Foreskin keratinocyte (primary cell): ENCODE measurements at places on chromosomes 12 and 14.

- DNase-seq, result no peak
Observed at GRCh38 chr12:21526721-21527345, 737 bp downstream of the SPX start.

DNA sequence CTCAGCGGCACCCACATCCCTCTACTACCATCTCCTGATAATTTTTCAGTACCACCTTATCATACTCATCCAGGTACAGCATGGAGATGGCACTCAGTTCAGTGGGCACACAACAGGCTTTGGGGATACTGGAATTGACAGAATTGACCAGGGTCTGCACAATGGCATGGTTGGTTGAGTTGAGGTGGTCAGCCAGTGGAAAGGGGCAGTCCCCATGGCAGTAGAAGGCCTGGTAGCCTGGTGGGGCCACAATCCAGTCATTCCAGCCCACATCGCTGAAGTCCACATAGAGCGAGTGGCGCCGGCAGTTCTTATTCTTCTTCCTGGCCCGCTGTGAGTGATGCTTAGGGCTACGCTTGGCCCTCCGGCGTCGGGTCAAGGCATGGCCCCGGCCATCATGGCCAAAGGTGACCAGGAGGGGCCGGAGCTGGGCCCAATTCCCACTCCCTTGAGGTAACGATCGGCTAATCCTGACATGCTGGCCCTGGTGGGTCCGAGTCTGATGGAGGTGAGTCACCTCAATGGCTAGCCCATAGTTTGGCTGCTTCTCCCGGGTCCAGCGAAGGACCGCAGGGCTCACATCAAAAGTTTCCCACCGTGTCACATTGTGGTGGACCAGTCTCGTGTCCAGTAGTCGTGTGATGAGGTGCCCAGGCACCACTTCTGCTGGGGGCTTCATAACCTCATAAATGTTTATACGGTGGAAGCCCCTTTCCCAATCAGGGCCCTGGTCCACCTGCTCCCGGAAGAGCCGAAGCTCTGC lies 6.4 kb downstream of the BMP4 start:
- DNase-seq, result no peak

DNA sequence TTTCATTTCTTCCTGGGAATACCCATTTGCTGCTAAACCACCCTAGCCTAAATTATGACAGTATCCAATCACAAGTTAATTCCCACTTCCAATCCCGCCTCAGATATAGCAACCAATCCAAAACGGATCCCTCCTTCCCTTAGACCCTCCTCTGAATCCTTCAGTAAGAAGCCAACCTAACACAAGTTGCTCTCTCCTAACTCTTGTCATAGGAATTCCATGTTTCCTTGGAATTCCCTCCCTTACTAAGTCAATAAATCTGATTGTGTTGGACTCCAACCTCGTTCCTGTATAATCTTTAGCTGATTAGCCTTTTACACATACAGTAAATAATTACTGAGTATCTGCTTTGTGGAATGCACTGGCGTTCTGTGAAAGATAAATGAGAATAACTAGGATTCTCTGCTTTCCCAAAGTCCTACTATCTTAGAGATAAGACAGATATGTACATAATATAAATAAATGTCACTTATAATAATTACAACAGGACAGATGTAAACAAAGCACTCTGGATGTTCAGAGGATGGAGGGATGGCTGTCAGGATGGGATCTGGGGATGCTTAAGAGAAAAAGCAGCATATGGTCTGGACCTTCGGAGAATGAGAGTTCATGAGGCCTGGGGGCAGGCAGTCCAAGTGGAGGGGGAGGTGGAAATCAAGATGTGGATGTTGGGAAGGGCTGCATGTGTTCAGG lies 185.8 kb upstream of the SOX5 start:
- DNase-seq, result no peak

GRCh38 chr12:105228494-105228893 lies 7.5 kb downstream of the APPL2 start:
- DNase-seq, result no peak

GRCh38 chr12:40157336-40157735 lies 51.5 kb upstream of the SLC2A13 start:
- no peak for DNase-seq

DNA sequence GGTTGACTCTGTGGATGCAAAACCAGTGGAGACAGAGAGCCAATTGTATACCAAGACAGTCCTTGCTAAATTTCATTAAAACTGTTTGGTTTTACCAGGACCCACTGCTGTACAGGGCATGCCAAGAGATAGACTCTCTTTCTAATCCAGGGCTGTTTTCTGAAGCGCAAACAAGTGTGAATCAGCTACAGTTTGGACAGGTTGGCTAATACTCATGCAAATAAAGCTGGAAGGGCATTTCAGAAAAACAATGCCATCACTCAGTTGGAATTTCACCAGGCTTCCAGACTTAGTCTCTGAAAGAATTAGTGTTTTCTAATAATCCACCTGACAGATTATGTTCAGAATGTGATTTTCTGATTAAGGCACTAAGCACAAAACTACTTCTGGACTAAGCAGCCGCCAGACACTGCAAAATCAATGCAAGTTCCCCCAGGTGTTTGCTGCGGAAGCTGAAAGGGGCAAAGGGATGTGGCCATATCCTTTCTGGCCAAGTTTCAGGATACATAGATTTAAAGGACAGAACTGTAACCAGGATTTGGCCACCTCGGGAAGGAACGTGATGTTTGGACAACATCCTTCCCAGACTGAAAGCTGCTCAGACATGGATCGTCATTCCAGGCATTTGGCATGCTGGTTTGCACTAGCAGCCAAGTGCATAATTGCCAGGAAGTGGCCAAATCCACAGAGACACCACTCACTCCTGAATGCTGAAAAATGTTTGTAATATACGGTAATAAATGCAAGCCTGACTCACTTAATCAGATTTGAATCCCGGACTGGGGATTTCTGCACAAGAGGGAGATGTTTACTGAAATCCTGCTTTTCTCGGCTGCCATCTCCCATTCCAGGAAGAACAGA lies 32.0 kb upstream of the CDKN3 start:
- peak; percentile 59 for DNase-seq

- no peak for DNase-seq
Observed at GRCh38 chr12:3974883-3975282, 101.7 kb upstream of the PARP11 start.

DNA sequence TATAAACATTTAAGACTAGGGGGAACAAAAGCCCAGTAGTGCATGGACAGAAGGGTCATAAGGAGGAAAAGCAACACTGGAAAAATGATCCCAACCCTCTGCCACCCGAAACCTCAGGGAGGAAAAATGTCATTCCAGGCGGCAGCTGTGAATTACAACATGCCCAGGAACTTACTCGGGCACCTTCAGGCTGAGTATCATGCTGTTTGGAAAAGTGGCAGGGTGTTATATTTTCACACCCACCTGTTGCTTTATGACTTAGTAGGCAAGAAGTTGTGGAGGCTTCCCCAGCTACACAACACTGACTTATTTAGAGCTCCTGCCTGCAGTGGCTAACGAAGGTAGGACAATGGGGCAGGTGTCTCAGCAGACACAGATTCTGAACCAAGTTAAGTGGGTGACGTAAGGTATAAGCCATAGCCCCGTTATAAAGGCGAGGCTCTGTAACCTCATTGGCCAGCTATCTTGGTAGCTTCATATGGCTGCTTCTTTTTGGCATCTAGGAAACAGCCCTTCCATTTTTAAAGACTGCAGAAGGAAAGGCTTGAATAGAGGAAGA lies 96.1 kb upstream of the IFNG-AS1 start:
- DNase-seq, result no peak

DNA sequence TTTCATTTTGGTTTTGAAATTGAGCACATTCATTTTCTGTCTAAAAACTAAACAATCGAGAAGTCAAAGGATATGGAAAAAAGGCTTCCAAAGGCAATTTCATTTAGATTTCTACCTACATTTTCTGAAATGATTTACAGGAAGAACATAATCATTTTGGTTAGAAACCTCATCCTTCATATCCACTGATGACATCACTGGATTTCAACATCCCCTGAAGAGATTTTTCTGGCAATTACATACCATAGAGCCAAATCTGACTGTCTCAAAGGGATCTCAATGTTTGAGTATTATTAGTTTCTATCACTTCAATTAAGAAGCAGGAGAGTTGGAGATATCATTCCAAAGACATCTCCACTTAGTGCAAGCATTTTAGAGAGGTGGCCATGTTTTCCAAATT lies 137.8 kb downstream of the TTC7B start:
- DNase-seq, result no peak

- peak; percentile 76 for DNase-seq
Observed at GRCh38 chr12:97006585-97006984, 99.5 kb downstream of the NEDD1 start.

DNA sequence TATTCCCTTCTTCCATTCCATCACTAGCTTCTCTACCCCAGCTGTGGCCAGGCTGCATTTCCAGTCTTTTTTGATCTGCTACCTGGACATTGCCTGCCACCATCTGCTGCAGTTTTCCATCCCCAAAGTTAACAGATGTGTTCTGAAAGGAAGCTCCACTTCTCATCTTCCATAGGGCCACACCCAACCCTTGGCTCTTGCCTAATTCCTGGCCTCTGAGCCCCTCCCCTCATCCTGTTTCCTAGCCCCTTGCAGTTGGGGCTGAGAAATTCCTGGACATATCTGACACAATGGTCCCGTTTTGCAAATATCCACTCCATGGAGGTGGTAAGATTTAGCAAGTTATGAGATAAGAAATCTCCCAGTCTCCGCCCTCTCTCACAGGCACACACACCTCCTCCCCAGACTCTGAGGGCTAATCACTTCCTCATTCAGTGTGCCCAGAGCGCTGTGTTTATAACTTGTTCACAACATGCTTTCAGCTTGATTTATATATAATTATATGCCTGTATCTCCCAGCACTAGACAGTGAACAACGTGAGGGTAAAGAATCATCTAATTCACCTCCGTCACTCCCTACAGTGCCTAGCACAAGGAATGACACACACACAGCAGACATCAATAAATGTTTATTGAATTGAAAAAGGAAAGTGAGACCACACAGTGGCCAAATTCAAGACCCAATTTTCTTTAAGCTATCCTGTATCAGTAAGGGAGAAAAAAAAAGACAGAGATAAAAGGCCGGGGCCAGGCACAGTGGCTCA lies 13.4 kb downstream of the SMUG1 start:
- DNase-seq, result peak; percentile 18

- DNase-seq, result no peak
Observed at GRCh38 chr14:66306101-66306500, 180.1 kb upstream of the CCDC196 start.

DNA sequence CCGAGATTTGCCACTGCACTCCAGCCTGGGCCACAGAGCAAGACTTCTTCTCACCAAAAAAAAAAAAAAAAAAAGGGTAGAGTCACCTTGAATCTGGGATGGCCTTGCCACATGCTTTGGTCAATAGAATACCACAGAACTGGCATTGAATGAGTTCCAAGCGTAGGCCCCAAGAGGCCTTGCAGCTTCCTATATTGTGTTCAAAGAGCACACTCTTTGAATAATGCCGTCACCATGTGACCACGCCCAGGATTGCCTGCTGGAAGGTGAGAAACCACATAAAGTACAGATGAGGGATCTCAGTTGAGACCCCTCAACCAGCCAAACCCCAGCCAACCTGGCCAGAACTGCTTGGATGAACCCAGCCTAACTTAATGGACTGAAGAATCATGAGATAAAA lies 239.2 kb upstream of the AMIGO2 start:
- no peak for DNase-seq

GRCh38 chr12:121456551-121456950 lies 56.6 kb downstream of the RNF34 start:
- DNase-seq, result no peak

GRCh38 chr14:68506645-68507419 lies 286.0 kb downstream of the ZFP36L1 start:
- DNase-seq, result peak; percentile 48

GRCh38 chr12:13337791-13338190 lies 141.3 kb downstream of the EMP1 start:
- DNase-seq, result no peak

- no peak for DNase-seq
Observed at GRCh38 chr14:36397357-36397756, 76.9 kb upstream of the MBIP start.

GRCh38 chr12:56772625-56773024 lies 9.5 kb downstream of the HSD17B6 start:
- DNase-seq, result no peak

DNA sequence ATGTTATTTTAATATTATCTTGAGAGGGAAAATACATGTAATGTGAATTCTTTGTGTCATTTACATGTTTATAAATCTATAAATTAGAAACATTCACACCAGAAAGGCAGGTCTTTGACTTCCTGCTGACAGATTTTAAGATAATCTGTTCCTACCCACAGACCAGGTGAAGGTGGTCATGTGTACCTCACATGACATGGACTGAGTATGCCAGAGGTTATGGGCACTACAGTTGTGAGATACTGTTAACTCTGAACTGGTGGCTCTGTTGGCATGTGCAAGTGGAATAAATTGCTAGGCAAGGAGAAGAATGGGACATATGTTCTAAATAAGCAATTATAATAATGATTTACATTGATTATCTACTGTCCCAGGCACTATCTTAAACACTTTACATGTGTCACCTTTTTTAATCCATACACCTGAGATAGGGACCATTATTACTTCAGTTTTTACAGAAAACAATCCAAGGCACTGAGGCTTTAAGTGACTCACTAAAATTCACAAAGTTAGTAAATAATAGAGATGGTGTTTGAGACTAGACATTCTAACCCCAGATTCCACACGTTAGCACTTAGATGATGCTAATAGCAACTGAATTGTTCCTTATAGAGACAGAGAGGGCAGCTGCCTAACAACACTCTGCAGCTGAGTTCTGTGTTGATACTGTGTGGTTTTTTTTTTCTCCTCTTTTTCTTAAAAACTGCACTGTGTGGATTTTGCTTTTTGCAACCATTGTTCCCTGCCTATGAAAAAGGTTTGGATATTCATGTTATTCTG lies 23.8 kb downstream of the SLC16A7 start:
- DNase-seq, result no peak

- DNase-seq, result peak; percentile 56
Observed at GRCh38 chr12:95942524-95943329, at the start of gene CCDC38. CCDC38 (minus strand) TSS chr12:95942614; CDS start chr12:95936509, 6,105 bp downstream.

DNA sequence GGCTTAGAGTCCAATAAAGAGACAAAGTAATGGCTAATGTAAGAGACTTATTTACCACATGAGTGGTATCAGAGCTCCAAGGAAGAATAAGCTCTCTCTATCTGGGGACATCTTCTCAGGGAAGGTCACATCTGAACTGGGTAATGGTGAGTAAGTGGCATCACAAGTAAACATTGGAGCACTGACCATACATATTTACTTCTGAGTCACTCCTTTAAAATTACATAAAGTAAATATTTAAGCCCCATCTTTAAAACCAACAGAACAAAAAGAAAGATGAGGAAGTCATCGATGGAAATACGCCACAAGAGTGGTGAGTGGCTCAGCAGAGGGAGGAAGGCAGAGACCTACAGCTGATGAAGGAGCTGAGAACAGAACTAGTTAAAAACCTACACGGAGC lies 159.9 kb downstream of the DUSP6 start:
- no peak for DNase-seq

DNA sequence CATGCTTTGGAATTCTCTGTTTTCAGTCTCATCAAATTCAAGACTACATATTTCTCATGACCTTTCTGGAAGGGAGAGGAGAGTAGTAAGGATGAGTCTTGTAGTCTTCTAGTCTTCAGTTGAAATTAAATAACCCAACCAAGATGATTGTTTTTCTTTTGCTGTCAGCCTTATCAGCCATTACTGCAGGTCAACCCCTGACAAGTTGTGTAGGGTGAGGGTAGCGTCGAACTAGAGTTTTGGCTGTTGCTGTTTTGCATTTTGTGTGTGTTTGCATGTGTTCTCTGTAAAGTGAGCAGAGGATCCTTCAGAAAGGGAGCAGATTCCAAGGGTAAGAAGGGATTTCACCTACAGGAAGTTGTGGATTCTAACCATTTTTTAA lies 28.4 kb downstream of the DIP2B start:
- DNase-seq, result no peak

GRCh38 chr14:24456980-24457379 lies 14.4 kb upstream of the SDR39U1 start:
- DNase-seq, result peak; percentile 49

- no peak for DNase-seq
Observed at GRCh38 chr12:62673028-62673815, 206.6 kb downstream of the MON2 start.
